ENCODE measurements at places on chromosomes 12 and 14.
A peak's percentile ranks its signal among the peaks of the same experiment; 100 is the strongest.

DNA sequence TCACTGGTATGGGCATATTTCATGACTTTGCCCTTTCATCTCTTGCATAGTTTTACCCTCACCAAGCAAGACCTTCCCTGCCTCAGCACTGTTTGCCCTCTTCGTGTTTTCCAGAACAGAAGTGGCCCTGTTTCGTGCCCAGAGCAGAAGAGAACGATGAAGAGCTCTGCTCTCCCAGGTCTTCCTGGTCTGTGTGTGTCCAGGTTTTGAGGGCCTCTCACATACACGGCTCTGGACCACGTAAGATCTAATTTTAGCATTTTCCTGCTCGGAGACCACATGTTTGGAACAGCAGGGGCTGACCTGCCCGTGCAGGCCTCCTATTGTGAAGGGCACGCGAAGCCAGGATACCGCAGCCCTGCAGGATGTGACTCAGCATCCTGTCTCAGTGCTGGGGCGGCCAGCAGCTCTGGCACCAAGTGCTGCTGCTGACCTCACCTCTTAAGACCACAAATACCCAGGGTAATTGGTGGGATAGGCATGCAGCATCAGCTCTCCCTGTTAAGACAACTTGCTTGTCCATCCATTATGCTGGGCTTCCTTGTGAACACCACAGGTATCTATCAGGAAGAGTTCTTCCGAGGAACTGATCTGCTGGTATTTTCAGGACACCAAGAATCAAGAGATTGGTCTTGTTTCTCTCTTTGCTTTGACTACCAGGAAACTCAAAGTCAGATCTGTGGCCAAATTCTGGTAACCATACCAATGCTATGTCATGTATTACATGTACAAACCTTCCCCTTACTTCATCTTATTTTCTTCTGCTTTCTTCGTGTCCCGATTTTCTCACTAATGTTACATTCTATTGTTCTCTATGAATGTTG, 19.0 kb downstream of the SSH1 start:
- peak; percentile 47 for DNase-seq

GRCh38 chr14:22646570-22647254, 2.6 kb upstream of the OR6J1 start:
- no peak for DNase-seq

- DNase-seq: no peak
These were observed 15.0 kb upstream of the BICD1 start for GRCh38 chr12:32091696-32092095.

DNA sequence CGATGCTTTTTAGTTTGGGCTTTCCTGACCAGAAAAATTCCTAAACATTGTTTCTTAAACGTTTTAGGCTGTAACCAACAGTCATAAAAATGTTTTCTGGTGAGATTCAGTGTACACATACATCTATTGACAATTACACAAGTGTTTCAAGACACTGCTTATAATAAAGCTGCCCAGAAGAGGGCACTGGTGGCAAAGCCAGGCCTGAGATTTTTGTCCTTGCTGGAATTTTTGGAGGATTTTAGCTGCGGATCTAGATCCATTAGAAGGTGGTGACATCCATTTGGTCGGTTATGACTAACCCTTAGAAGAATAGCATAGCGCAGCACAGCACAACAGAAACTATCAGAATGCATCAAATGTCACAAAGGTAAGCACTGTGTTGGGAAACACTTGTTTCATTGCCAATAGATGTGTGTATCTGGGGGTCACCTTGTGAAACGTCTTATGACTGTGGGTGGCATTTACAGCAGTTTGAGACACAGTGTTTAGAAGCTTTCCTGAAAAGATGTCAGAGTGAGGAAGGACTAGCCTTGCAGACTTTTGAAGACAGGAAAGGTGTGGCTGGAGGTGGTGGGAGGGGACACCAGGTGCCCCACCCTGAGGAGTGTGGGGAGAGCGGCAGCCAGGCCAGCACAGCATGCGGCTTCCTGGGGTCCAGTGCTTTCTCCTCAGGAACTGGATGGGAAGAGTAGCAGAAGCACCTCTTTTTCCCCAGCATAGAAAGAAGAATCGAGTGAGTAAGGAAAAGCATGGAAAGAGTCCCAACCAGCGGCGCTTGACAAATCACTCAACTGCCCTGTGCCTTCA, 54.7 kb upstream of the FKBP4 start:
- DNase-seq: no peak

DNA sequence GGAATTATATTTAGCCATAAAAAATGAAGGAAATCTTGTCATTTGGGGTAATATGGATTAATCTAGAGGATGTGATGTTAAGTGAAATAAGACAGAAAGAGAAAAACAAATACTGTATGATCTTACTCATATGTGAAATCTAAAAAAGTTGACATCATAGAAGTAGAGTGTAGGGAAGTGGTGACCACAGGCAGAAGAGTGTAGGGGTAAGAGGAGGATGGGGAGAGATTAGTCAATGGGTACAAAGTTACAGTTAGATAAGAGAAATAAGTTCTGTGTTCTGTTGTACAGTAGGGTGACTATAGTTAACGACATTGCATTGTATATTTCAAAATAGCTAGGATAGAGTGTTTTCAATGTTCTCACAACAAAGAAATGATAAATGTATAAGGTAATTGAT, 87.0 kb downstream of the TSHR start:
- DNase-seq: no peak

DNA sequence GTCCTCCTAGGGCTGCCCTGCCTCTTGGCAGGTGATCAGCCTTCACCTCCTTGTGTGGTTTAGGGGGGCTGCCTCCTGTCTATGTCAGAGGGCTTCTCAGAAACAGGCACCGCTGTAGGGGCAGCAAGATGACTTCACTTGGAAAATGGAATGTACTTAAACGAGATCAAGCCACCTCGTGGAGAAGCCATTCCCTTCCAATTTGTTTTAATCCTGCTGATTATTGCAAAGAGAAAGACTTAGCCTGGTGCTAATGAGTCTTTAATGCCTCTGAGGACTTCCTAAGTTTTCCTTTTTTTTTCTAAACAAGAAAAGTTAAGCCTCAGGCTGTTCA, 62.3 kb upstream of the RFLNA start:
- DNase-seq: no peak

DNA sequence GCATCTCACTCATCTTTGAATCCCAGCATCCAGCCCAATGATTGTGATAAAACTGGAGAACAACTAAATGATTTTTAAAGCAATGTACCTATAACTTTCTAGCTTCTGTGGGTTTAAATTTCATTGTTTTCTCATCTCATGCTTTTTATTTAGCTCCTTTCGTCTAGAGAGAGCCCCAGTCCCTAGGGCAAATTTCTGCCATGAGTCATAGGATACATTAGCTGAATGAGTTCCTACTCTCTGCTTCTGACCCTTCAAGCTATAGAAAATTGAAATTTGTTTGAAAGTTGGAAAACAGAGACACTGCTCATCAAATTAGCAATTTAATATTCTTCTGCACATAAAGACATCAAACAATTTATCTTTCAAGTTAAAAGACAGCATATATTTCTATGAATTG, 113.9 kb downstream of the KIF21A start:
- DNase-seq: no peak

DNA sequence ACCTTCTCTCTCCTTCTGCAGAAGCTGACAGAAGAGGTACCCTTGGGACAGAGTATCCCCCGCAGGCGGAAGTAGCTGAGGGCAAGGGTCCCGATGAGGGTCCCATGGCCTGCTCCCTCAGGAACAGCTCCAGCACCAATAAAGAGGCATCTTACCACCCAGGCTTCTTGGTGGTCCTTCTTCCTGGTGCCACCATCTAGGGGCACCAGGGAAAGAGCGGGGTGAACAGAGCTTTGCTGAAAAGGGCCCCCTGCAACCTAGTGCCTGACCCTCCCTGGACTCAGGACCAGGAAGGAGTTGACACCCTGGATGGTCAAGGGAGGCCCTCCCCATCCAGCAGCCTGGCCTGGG, 591 bp upstream of the IRF9 start:
- no peak for DNase-seq

DNA sequence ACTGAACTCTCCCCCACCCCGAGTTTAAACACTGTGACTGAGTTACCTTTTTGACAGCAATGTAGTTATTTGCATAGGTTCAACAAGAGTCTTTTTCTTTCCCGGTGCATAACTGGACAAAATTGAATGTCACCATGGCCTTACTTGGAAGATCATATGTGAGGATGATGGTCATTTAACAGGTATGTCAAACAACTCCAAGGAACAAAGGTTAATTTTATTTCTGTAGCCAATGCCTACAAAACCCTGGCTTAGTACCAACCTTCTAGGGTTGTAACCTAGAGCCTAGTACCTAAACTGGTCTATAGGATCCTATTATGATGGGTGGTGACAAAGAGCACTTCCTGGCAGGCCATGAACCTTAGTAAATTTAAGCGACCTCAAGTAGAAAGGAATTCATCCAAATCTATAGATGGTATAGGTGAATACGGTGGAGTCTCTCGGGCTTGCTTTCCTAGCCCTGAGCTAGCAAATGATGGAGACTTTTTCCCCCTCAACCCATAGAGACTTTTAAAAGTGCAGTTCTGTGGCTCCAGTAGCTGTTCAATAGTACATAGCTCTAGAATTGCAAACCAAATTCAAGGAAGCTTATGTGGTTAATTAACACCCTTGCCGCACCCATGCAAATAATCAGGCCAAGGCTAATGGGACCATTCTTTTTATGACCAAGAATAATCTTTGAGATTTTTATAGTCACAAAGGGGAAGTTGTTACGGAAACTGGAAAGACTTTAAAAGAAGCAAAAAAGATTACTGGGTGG, 89.0 kb downstream of the SLC38A1 start:
- no peak for DNase-seq

- no peak for DNase-seq
These were observed 16.6 kb upstream of the RND1 start for GRCh38 chr12:48882315-48882687.

DNA sequence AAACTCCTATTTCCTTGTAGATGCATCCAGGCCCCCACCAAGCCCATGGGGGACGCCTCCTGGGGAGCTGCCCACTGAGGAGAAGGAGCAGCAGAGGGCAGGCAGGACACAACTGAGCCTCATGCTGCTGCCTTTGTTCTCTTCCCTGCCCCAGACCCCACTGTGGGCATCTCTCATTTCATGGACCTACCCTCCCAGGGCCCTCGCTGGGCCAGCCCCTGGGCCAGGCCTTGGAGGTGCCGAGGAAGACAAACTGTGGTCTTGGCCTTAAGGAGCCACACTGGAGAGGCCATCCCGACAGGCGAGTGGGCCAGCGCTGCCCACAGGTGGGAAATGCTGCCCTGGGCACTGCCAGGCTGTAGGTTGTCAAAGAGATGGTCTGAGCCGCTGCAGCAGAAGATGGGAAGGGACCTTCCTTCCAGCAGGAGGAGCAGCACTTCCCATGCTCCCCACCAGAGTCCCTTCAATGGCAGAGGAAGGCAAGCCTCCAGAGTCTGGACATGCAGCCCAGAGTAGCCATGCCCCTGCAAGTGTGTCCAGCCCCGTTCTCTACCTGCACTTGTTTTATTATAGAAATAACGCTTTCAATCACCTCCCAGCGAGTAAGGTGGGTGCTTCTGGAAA, 147.4 kb downstream of the BCL11B start:
- DNase-seq: no peak

- DNase-seq: peak; percentile 50
These were observed 615.1 kb downstream of the TMEM121 start for GRCh38 chr14:106141242-106142220.

DNA sequence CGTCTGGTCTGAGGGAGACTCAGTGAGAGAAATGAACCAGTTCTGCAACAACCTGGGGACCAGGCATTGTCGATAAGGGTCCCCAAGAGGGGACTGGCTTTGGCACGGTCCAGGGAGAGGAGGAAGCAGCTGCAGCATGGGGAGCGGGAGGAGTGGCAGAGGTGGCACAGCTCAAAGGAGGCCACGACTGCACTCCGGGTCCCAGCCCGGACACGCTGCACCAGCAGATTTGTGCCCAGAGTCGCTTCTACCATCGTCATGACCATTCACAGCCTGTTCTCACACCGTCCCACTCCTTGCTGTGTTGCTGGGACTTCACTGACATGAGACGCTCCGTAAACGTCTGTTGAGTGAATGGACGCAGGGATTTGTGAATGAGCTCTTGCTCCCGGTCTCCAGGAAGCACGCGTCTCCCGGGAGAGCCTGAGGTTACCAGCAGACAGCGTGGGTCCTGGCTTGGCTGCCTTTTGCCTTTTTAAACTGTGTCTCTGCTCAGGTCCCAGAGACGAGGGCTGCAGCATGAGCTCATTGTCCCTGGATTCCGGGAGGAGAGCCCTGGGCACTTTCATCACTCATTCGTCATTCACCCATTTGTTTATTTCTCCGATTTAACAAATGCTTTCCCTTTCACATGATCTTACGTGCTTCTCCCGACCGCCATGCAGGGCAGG, 137.0 kb downstream of the PIWIL1 start:
- no peak for DNase-seq

DNA sequence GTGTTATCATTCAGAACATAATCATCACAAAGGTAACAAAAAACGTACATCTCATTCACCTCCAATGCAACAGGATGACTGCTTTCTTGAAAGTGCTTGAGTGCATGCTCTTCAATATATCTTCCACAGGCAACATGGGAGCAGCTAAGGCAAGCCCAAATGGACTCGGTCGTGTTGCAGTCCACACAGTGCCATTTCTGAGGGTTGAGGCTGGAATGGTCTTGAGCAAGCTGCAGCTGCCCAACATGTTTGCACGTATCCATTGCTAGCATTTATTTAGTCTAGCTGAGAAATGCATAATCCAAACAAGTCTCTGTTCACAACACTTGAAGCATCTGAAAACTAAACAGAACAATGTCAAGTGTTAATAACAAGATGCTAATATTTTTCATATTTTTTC, 17.3 kb downstream of the USP44 start:
- no peak for DNase-seq

- DNase-seq: no peak
These were observed 9.4 kb upstream of the ADIPOR2 start for GRCh38 chr12:1681493-1681807.

- DNase-seq: no peak
These were observed 70.8 kb downstream of the FBXL14 start for GRCh38 chr12:1523558-1524050.

GRCh38 chr14:61050417-61050816, 69.4 kb downstream of the SLC38A6 start:
- no peak for DNase-seq

- DNase-seq: no peak
These were observed 135.7 kb downstream of the SRGAP1 start for GRCh38 chr12:63980211-63980610.

DNA sequence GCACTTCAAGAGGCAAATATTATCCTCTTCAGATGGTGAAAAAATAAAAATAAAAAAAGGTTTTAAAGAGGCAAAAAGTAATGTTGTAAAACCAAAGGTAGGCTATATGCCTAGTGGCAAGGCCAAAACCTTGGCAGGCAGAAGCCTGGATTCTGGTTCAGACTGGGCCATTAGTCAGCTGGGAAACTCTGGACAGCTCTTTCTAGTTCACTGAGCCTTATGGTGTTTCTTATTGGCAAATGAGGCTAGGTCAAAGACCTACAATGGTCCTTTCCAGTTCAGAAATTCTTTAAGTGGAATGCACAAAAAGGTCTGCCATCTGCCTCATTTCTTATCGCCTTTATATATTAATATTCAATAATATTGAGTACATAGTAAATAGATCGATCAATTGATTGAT, 44.6 kb downstream of the PTPRB start:
- DNase-seq: no peak

- DNase-seq: no peak
These were observed 11.3 kb downstream of the MAPK1IP1L start for GRCh38 chr14:55062517-55063351.

GRCh38 chr12:76726626-76727025, 37.3 kb upstream of the ZDHHC17 start:
- no peak for DNase-seq

GRCh38 chr14:56633544-56633943, 53.9 kb downstream of the TMEM260 start:
- no peak for DNase-seq

- no peak for DNase-seq
These were observed 238.0 kb upstream of the FOXN3 start for GRCh38 chr14:89654998-89655397.
